NCI-H524 (cell line): ENCODE measurements at places on chromosomes 4 and X.

DNA sequence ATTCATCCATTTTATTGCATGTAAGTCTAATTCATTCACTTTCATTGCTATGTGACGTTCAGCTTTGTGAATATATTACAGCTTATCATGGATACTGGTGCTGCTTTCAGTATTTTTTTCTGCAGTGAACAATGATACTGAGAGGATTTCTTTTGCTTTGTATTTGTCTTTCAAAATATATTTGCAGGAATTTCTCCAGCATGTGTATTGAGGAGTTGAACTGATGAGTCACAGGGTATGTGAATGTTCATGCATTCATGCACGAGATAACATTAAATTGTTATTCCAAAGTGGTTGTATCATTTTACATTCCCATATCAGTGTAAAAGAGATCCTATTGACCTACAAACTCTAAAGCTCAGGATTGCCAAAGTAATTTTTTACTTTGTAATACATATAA is 283.8 kb upstream of the ARSJ start:
- no peak for DNase-seq

DNA sequence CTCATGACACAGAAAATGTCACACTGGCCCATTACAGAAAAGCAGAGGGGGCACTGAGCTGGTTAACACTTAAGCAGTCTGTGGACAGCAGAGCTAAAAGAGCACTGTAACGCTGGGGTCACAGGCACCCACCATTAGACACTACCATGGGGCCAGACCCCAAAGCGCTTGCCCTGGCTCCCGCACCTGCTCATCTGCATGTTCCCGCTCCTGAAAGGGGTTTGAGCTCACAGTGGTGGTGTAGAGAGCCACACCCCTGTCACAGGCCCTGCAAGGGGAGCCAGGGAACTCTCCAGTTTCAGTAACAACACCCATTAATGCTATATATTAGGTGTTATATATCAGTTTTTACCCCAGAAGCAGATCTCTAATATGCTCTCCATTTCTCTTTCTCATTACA is 187.0 kb downstream of the ANKRD50 start:
- DNase-seq, result no peak

DNA sequence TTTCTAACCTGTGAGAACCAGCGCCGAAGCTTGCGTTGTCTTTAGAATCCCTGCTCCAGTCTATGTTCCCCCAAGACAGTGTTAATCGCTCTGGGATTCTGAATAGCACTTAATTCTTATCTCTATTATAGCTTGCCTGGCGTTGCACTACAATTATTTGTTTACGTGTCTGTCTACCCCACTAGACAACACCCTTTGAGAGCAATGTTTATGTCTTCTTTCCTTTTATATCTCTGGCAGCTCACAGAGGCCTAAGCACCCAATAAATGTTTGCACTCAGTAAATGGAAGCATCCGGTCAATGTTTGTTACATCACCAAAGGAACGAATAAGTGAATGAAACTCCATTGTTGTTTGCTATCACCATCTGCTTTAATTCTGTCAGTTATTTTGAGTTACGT is 4.8 kb upstream of the NHS start:
- DNase-seq, result no peak

GRCh38 chrX:40962793-40963407 is 122.3 kb upstream of the USP9X start:
- DNase-seq, result no peak

- no peak for DNase-seq
Observed at GRCh38 chr4:43987331-43987944, 461.2 kb downstream of the KCTD8 start.

DNA sequence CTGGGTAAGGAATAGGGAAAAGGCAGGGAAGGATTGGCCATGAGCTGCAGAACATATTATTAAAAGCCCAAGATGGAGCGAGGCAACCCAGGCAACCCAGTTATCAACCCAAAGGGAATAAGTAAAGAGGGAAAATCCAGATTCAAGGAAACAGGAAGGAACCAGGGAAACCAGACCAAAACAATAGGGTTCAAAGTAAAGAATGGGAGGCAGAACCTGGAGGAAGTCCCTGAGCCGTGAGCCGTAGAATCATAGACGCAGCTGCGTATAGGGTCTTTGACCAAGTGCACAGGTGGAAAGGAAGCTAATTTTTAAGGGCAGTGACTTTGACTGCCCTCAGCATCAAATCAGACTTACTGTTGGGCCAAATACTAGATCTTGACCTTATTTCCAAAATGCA is 98.5 kb upstream of the SRD5A3 start:
- DNase-seq, result no peak

- no peak for DNase-seq
Observed at GRCh38 chr4:74541667-74542066, 96.7 kb downstream of the AREG start.

DNA sequence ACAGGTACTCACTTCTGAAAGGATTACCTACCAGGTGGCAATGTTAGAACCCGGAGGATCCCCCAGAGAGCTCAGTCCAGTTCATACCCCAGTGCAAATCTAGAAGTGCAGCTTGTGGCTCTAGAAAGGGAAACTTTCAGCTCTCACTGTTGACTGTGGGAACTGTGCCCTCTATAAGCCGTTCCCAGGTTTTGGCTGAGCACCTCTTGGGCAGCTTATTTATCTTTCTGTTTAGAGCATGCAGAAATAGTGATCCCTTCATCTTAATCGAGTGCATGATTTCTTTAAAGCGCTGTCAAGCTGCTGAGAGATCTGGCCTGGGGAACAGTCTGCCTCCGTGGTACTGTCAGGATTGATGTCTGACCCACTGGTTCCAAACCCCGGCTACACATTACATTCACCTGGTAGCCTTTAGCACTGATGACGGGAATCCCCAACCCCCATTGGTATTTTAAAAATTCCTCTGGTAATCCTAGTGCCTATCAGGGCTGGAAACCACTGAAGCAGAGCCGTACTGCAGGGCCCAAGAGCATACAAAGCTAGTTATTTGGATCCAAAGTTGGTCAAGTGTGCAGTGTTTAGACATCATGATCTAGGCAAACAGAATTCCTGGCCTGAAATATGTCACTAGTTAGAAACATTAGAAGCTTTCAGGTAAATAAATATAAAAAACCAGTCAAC is 103.2 kb downstream of the KLHL8 start:
- no peak for DNase-seq

- DNase-seq, result no peak
Observed at GRCh38 chr4:106602711-106603110, 234.1 kb upstream of the GIMD1 start.

DNA sequence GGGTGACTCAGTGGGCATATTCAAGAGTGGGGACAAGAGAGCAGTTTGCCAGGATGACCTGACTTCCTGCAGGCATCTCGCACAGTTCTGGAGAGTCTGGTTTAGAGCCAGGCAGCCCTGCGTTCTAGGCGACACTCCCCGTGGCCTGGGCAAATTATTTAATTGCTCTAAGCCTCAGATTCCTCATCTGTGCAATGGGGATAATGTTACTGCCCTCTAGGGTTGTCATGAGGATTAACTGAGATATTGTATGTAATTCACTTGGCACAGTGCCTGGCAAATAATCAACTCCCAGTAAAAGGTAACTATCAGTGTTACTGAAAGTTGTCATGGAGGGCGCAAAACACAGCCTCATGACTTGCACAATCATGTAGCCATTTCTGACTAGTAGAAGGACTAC is 48.8 kb upstream of the PITX2 start:
- DNase-seq, result no peak

- DNase-seq, result no peak
Observed at GRCh38 chr4:154877110-154877760, 96.2 kb downstream of the RBM46 start.

DNA sequence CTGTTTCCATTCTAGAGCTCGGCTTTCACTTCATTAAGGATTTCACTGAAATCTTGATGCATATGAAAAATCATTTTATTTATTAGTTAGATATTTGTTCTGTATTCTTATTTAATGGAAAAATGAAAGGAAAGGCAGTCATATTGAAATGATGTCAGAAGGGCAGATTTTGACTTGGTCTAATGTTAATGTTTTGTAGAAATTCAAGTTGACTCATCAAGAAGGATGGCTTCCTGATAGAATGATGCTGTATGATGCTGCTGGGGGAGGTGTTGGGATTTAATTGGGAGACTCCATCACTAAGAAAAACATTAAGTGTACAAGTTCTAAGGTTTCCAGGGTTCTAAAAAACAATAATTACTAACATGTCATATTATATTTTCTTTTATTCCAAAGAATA is 204.8 kb downstream of the PDGFC start:
- no peak for DNase-seq

GRCh38 chr4:25773358-25773757 is 89.4 kb downstream of the SEL1L3 start:
- no peak for DNase-seq

GRCh38 chr4:61583696-61584095 is 383.6 kb downstream of the ADGRL3 start:
- DNase-seq, result no peak

- DNase-seq, result no peak
Observed at GRCh38 chr4:140595065-140595464, 26.3 kb upstream of the UCP1 start.

DNA sequence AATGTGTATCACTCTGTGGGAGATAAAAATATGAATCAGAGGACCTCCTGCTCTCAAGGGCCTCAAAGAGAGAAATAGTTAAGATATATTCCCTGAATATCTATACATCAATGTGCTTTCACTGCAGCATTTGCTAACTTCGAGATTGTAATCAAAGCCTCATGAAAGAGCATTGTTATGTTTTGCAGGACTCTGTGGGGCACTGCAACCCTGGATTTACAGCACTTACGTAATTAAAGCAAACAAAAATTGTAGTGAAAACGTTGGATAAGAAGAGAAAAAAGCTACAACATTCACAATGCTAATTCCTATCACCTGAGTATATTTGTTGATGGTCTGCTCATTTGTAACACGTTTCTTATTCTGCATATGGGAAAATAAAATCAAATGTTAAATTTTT is 48.0 kb downstream of the ETNPPL start:
- DNase-seq, result no peak

DNA sequence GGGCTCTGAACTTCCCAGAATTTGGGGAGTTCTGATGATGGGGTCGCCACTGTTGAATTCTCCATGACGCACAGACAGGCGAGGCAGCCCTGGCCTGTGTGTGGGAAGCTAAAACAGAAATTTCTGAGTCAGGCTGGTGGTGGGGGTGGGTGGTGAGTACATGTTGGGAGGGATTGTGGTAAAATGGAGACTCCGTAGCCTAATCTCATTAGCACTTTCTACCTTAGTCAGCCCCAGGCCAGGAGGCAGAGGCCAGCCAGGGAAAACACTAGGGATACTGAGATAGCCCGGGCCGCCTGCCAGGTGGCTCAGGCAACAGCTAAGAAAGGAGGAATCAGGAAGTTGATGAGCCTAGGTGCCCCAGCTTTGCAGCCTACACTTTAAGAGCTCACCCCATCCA is 39.3 kb upstream of the NHSL2 start:
- DNase-seq, result no peak

DNA sequence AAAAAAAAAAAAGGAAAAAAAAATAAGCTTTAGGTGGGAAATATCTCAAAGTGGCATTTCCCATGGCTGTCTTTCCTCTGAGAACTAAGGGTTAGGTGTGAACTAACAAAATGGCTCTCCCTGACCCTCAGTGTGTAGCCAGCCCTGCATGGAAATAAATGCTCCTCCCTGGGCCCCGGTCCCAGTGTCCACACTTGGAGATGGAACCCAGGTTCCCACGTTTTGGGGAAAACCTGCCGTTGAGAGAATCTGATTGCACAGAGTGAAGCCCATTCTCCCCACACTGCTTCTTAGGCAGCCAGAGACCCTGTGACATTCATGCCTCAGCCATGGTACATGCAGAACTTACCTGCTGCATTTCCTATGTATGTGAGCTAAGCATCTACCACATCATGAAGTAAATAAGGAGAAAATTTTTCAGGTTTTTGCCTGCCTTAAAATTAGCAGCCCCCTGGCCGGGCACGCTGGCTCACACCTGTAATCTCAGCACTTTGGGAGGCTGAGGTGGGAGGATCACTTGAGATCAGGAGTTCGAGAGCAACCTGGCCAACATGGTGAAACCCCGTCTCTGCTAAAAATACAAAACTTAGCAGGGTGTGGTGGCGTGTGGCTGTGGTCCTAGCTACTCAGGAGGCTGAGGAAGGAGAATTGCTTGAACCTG is 34.5 kb downstream of the HTT-AS start:
- no peak for DNase-seq

- no peak for DNase-seq
Observed at GRCh38 chrX:111006116-111006515, 89.9 kb upstream of the PAK3 start.

DNA sequence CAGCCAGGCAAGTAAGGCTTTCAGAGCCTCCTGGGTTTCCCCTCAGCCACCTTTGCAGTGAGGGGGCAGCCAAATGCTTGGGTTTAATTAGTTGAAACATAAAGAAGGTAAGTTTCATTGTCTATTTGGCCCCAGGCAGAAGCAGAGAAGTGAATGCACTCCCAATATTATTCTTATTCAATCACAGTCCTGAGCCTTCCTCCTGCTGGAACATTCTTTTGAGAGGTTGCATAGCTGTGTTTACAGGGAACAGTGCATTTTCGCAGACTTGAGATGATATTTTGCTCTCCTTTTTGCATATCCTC is 13.9 kb downstream of the SLC2A9 start:
- no peak for DNase-seq

DNA sequence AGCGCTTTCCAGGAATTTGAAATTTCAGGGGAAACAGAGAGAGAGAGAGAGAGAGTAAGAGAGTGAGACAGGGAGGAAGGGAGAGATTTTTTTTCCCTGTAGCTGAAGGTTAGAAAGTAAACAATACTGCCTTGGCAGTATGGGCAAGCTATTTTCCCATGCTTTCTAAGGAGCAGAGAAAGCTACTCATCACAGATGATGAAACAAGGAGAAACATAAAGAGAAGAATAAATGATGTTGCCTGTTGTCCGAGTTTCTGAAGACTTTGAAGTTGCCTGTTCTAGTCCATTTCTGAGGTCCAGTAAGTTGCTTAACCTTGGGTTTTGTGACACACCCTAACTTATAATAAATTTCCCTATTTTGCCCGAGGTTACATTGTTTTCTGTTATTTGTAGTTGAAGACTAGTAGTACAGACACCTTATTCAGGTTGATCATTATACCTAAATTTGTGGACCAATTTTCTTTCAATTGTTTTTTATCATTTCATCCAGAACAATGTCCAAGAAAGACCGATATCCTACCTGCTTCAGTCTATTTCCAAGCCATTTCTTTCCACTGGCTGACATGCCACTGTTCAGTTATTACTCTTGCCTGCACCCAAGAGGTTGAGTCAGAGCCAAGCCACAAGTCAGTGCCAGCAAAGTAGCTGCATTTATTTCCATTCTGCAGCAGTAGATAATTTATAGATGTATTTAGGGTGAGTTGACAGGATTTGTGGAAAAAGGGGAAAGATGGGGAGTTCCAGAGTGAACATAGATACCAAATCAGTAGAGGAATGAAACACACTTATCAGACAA is 49.7 kb upstream of the SLC16A2 start:
- no peak for DNase-seq

- no peak for DNase-seq
Observed at GRCh38 chr4:54659313-54659712, 1.6 kb downstream of the KIT start.

GRCh38 chr4:122797405-122798094 is 29.1 kb upstream of the FGF2 start:
- DNase-seq, result no peak

DNA sequence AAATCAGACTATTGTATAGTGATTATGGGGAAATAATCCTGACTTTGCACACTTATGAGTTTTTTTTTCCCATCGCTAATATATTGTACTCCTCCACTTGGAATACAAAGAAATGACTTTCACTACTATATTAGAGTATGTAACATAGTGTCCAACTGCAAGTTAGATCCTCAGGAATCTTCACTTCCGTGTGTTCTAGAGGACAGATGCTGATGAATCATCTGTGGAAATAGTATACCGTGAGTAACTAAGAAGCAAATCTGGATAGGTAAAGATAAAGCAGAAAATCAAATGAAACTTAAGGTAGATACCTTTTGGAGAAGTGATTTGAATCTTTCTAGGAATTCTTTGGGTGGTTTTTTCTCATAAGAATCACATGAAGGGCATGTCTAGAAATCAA is 8.3 kb downstream of the IL21 start:
- no peak for DNase-seq
